ENCODE measurements at places on chromosomes 16 and 17. TPM values are rescaled to one million over a fixed set of nuclear protein-coding genes. Genes with fewer than 3 reads are reported as not detected.

GRCh38 chr17:45942284-45942683 is 47.9 kb downstream of the MAPT start:
- DNase-seq = no peak

The DNASE1L2 gene
- 0.86 TPM for total RNA-seq

The PDE6G gene
- total RNA-seq = 0.98 TPM

- no peak for DNase-seq
These were observed 73.6 kb downstream of the GPRC5B start for GRCh38 chr16:19810817-19811731.

DNA sequence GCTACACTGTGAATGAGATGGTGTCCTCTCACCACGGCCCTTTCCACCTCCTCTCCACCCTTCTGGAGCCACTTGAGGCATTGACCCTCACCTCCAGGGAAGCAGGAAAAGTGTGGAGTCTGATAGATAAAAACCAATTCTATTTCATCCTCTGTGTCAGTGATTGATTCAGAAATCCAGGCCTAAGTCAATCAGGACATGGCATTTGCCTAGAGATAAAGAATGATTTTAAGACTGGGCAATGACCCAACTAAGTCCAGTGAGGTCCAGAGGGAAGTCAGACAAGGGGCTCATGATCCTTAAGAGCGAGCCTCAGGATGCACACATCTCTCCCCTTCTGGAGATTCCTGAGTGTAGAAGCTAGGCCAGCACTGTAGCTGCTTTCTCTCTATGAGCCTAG is 41.1 kb upstream of the TNRC6A start:
- DNase-seq = no peak

The TVP23A gene
- total RNA-seq = not detected

The HERPUD1 gene
- total RNA-seq = 70.4 TPM

The MT1E gene
- total RNA-seq = 179 TPM

GRCh38 chr16:85112364-85112763 is at the start of gene CIBAR2:
Gene CIBAR2 (minus strand): TSS chr16:85112472. CDS start chr16:85112352, 120 bp downstream.
- no peak for DNase-seq

DNA sequence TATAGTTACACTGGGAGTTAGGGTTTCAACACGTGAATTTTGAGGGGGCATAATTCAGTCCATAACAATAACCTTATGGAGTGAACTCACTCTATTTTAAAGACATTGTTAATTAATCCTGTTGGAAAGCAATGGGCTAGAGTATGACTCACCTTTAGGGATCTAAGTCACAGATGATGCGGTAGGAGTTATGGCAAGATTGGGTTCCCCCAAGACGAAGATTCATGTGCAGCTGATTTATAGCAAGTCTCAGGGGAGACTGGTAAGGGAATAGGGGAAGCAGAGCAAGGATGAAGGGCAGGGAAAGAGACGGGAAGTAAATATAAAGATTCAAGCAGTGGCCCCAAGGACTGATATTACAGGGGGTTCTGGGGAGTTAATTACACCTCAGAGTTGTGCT is 159.6 kb upstream of the DNAH9 start:
- no peak for DNase-seq

DNA sequence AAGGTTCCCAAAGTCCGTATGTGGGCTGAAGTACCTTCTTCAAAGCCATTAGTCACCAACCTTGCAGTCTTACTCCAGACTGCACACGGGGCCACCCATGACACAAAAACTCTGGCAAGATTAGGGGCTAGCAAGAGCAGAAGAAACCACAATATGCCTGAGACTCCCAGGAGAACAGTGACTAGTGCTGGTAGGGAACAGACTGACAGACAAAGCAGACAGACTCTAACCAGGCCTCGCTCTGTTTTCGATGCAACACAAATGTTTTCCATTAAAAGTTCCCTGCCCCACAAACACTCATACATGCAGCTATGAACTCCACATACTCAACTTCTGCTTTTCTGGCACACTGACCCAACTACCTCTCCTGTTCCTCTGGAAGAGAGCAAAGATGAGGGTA is 102.2 kb downstream of the HIC1 start:
- no peak for DNase-seq

DNA sequence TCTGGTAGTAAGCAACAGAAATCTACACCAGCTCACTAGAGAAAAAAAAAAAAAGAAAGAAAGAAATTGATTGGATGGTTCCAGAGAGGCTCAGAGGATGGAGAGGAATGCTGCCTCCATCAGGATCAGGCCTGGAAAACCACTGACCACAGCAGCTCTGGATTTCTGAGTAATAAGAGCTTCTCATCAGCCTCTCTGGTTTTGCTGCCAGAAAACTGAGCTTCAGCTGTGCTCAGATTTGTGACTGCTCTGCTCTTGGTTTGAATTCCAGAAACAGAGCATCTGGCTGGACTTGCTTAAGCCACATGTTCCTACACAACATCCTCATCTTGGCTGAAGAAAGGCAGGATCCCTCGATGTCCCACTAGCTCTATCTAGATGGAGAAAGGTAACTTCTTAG is 25.9 kb downstream of the IRX6 start:
- no peak for DNase-seq

DNA sequence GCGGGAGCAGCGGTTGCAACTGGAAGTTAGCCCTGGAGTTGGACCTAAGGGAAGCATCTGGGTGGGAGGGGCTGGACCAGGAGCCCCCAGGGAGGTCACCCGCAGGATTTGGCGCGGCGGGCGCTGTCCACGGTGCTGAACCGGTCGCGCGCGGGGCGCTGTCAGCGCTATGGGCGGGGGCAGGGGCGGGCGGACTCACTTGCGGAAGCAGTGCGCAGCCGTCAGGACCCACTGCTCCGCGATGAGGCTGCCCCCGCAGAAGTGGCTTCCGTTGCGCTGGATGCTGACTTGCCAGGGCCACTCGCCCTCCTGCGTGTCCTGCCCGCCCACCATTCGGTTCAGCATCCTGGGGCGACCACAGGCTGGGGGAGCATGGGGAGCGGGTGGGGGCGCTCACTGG is 4.5 kb downstream of the PRSS27 start:
- DNase-seq = no peak

GRCh38 chr16:50858877-50859627 is 117.2 kb downstream of the CYLD start:
- DNase-seq = no peak

The PRKCA gene
- 48.0 TPM for total RNA-seq

DNA sequence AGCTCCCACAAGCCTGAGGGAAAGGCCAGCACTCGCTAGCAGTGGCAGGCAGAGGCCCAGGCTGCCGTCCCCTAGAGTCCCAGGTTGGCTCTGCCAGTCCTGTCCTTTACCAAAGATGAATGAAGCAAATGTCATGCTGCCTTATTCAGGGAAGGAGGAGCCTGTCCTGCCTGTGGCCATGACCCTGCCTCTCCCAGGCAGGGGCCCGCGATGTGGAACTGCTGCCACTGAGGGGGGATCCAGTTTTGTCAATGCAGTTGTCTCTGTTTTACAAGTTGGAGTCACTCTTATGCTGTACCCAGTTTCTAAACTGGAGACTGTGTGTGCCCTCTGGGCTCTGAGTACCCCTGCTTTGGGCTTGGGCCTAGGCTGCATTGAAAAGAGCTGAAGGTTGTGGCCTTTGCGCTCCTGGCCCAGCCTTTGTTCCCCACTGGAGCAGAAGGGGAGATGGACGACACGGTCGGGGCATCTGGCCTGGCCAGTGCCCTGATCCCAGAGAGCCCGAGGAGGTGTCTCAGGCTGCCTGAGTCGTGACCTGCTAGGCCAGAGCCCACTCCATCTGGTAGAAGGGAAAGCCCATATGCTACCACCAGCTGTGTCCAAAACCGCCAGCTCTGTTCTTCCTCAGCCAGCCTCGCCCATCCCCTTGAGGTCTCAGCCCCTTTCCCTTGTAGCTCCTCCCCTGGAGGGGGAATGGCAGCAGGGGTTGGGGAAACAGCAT is 5.5 kb downstream of the LIMD2 start:
- DNase-seq = no peak

GRCh38 chr16:66299349-66299748 is 67.1 kb upstream of the CDH5 start:
- DNase-seq = no peak

GRCh38 chr16:89693931-89694783 is 7.3 kb downstream of the SPATA2L start:
- no peak for DNase-seq

GRCh38 chr17:20263595-20263994 is 203.7 kb downstream of the LGALS9B start:
- DNase-seq = no peak

- DNase-seq = no peak
These were observed 53.8 kb downstream of the OTOA start for GRCh38 chr16:21717608-21718007.

GRCh38 chr16:69309316-69309715 is 1.8 kb upstream of the VPS4A start:
- no peak for DNase-seq

The WNT3 gene
- total RNA-seq = 1.3 TPM

The PRSS36 gene
- 6.2 TPM for total RNA-seq

GRCh38 chr17:12918142-12918541 is 99.7 kb downstream of the ELAC2 start:
- no peak for DNase-seq

DNA sequence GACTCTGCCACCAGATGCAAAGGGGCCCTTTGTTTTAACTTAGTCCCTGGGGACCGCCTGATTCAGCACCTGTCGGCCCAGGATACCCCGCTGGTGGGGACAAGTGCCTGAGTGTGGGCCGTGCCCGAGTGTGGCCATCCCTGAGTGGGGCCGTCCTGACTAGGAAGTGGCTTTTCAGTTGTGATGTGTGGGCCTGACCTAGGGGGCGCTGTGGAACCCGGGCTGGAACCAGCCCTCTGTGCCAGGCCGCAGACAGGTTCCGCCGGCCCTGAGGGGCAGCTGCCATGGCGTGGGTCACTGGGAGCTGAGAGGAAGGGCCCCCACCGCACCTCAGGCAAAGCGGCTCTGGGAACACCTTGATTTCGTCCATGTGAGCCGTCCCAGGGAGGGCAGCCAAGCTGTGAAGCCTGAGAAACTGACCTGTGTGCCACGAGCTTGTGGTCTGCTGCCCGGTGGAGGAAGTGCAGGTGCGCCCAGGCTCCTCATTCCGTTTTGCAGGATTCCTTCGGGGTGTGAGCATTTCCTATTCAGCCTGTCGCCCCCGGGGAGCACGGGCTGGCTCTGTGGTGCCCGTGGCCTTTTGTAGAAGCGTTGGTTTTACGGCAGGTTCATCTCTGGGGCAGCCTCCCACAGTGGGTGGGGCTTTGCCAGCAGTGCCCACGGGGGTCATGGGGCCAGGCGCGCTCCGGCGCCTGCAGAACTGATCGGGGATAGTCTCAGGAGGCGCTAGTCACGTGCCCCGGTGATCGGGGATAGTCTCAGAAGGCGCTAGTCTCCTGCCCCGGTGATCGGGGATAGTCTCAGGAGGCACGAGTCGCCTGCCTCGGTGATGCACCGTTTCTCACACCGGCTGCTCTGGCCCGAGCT is 5.3 kb downstream of the RPL13 start:
- no peak for DNase-seq

DNA sequence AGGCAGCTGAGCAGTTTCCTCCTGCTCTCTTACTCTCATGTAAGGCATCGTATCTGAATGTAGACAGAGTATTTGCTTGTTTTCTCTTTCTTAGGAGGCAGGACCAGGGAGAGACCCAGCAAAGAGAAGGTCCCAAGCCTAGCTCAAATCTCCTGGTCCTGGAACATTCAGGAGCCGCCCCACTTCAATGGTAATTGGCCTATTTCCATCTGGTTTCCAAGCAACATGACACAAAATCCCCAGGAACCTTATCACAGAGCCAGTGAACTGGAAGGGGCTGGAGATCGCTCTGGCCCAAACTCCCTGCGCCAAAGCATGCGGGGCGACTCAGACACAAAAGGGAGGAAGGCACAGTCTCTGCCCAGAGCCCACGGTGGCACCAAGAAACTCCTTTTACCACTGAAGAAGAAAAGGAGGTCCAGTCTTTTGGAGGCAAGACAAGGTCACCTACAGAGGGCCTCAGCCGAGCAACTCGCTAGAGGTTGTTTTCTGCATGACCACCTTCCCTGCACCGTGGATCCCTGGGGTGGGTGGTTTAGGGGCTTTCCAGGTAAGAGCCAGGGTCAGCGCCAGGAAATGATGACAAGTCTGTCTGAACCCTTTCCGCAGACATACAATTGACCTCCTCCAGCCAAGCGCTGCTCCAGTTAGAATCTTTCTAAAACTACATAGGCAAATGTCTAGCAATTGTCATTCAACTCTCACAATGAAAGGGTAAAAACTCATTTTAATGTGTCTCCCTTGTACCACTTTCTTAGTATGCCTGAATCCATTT is 394.7 kb downstream of the SOX9 start:
- DNase-seq = no peak

DNA sequence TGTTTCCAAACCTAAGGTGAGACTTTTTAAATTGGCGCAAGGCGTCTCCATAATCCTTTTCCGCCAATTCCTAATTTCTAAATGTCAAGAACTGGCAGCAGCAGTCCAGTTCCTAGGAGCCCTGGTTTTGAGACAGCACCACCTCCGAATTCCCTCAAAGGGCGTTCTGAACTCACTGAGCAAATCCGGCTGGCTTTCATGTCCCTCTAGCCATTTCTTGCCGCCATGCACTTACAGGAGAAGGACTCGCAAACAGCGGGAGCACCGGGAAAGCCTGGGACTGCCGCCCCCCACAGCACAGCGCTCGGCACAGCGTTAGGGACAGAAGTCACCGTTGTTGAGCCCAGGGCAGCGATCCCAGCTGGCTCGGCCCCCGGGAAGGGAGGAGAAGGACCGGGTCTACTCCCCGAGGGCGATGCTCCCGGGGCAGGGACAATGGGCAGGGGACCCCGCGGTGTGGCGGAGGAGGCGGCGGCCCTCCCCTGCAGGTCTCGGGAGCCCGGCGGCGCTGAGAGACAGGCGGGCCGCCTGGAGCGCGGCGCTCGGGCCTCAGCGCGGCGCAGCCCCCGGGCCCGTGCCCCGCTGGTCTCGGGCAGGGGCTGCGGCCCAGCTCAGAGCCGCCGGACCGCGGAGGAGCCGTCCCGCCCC is 545 bp downstream of the ARHGAP17 start:
- no peak for DNase-seq

DNA sequence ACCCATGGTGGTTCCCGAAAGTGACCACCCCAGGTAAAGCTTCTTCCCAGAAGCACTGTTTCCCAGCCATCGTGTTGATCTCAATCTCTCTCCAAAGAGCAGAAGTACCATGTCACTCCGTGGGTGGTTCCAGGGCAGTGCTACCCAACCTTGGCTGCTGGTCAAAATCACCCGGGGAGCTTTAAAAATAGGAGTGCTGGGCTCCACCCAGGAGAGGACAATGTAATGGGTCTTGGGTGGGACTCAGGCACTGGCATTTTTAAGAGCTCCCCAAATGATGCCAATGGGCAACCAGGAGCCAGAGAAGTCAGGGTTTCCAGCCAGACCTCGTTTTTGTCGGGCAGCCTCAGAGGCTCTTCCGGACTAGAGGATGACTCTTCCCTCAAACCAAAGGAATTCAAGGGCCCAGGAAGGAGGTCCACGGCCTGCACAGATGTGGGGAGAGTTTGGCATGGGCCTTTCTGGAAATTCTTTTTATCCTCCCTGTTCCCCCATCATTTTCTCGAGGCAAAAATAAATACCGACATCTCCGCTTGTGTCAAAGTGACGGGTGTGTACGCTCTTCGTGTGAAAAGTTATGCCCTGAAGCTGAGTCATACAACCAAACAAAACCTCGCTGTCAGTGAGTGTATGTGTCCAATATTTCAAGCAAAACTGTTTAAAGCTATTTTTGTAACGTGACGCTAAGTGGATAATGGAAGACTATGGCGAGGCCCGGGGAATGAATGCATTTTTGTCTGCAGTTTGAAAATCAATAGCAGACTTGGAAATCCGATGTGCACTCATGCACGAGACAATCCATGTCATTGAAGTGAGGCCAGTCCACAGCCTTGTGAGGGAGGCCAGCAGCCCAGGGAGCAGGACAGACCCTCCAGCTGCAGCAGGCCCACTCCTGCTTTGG is 364.1 kb downstream of the FOXL1 start:
- DNase-seq = no peak

The CCL3 gene
- not detected for total RNA-seq

- DNase-seq = no peak
These were observed 104.0 kb downstream of the TMEM132E start for GRCh38 chr17:34683390-34683789.

Measured in esophagus muscularis mucosa (tissue), 4 donors.